ENCODE measurements at places on chromosomes 6 and 20. TPM values are rescaled to one million over a fixed set of nuclear protein-coding genes. Genes with fewer than 3 reads are reported as not detected.

Gene CFAP206
- 0.17 TPM for total RNA-seq

Gene KIF25
- not detected for total RNA-seq

Gene SNRNP48
- total RNA-seq: 12.0 TPM

Gene CDH26
- total RNA-seq: 1.2 TPM
